ENCODE measurements at places on chromosomes 3 and 15.

DNA sequence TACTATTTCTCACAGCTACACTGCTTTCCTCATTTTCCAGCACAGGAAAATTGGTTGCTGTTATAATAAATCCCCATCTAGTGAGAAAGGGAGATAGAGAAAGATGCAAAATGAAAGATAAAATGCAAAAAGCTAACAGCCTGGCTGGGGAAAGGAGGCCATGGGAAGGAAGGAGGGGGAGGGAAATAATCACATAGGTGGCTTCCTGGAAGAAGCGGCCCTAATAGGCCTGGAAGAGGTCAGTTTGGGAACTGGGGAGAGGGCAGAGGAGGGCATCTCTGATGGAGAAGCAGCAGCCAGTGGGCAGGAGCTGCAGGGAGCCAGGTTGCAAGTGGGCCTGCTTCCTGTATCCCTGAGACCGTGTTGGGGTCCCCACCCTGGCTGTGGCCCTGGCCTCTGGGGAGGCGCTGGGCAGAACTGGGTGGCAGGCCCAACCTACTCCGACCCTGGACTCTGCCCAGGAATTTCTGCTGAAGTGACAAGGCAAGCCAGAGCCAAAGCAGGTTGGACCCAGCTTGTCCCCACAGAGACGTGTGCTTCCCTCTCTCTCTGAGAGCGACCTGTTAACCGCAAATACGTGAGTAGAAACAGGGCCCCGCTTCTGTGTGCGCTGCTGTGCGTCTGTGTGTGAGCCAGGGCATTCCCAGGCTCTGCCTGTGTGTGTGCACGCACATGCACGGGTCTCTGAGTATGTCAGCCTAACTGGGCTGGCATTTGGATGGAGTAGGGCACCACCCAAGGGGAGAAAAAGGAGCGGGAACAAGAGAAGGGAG, 1.9 kb downstream of the SLC28A1 start:
- no peak for DNase-seq

GRCh38 chr3:55483196-55484095, 3.7 kb downstream of the WNT5A start:
- no peak for DNase-seq

GRCh38 chr3:87236093-87236492, 9.0 kb downstream of the CHMP2B start:
- DNase-seq: peak; percentile 34

- DNase-seq: peak; percentile 29
Observed at GRCh38 chr3:154954757-154955156, 125.4 kb upstream of the MME start.

GRCh38 chr3:104909198-104909597, 457.5 kb upstream of the ALCAM start:
- no peak for DNase-seq

GRCh38 chr3:178714925-178715832, 178.9 kb downstream of the KCNMB2 start:
- DNase-seq: no peak

DNA sequence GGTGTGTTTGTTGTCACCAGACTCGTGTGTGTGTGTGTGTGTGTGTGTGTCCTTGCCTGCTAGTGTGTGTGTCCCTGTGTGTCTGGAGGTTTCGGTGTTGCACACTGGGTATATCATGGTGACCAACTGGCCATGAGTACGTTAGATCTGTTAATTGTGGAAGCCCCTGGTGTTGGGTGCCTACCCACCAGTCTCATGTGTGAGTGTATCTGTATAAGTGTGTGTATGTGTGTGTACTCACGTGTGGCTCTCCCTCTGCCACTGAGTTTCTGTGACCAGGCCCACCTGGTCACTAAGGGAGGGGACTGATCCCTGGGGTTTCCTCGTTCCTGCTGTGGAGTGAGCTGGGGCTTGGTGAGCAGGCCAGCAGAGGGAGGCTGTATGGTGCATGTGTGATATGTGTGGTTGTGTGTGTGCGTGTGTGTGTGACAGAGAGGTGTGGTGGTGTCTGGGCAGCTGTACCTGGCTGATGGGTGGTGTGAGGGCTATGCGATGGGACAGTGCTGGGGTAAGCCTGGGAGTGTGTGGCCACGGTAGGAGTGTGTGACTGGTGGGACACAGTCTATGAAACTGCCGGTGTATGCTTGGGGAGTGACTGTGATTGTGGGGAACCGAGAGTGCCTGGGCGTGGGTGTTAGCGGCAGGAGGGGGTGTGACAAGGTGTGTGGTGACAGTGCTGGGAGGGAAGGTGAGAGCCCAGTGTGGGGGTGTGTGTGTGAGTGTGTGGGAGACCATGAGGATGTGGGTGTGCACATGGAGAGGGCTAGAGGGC, 1.8 kb downstream of the PRKCD start:
- no peak for DNase-seq

DNA sequence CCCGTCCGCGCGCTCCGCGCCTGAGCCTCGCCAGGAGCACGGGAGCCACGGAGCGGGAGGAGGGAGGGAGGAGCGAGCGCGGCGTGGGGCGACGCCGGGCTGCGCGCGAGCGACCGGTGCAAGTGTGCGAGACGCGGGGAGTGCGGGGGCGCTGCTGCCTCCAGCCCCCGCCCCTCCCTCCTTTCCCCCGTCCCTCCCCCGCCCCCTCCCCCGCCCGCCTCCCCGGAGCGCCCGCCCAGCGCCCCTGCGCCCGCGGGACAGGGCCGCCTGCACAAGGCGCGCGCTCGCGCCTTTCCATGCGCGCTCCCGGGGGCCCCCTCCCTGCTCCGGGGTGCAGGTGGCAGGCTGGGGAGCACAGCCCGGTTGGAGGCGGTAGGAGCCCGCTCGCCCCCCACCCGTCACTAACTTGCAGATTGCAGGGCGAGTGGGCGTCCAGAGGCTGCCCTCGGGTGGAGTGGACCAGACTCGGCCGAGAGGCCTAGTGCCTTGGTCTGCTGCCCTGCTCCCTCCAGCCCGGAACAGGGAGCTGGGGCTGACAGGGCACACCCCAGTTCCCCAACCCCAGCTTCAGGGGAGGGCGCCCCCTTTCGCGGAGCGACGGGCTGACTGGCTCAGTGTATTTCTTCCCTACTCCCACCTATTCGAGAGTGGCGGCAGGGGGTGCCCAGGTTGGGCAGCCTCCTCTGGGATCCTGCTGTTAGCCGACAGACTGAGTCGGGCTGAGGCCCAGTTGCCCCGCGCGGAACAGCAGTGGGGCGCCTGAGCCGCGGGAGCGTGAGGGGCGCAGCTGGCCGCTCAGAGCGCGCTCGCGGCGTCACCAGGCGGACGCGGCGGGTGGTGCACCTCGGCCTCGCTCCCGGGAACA, at the start of gene WNT7A:
WNT7A (minus strand) TSS at position 126 of the 865 bp plus-strand sequence. CDS start 255 bp downstream, outside the sequence.
- no peak for DNase-seq
